ENCODE measurements at places on chromosomes 2 and 18.

- peak; percentile 77 for DNase-seq
Observed at GRCh38 chr2:74267068-74267467, 68.7 kb downstream of the MTHFD2 start.

DNA sequence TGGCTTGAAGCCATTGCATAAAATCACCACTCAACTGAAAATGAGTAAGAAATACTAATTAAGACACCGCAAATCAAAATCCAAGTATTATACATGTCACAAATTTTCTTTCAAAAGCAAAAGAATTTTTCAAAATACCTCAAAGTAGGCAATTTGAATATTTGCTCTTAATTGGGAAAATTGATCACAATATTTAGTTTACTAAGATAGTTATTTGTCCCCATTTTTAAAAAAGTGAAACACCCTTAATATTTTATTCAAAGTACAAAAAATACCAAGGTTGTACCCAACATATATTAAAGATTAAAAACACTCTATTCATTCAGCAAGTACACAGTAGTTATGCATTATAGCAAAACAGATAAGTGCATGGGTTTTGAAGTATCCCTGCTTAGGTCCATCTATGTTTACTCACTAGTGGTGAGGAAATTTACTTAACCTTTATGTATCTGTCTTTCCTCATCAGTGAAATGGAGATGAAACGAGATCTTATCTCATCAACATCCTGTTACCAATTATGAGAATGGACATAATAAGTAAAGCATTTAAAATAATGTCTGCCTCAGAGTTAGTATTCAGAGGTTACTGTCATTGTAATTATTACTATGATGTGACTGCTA, 35.1 kb downstream of the VPS54 start:
- DNase-seq = no peak

- DNase-seq = no peak
Observed at GRCh38 chr2:134402410-134402809, 148.5 kb downstream of the MGAT5 start.

- DNase-seq = no peak
Observed at GRCh38 chr2:905091-905832, 45.4 kb upstream of the SNTG2 start.

- DNase-seq = peak; percentile 12
Observed at GRCh38 chr18:46096651-46097300, 1.3 kb downstream of the ATP5F1A start.

DNA sequence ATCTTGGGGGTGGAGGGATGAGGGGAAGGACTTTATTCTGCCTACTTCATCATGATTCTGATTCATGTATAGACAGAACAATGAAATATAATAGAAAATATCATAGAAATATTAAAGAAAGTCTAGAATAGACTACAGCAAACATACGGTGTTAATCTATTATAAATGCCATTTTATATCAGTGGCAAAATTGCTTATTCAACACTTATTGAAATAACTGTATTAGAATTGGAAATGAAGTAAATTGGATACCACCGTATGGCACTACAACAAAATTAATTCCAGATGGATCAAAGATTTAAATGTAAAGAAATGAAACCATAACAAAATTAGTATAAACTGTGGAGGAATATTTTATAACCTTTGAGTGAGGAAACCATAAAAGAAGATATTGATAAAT, 213.3 kb upstream of the CTAGE1 start:
- no peak for DNase-seq

DNA sequence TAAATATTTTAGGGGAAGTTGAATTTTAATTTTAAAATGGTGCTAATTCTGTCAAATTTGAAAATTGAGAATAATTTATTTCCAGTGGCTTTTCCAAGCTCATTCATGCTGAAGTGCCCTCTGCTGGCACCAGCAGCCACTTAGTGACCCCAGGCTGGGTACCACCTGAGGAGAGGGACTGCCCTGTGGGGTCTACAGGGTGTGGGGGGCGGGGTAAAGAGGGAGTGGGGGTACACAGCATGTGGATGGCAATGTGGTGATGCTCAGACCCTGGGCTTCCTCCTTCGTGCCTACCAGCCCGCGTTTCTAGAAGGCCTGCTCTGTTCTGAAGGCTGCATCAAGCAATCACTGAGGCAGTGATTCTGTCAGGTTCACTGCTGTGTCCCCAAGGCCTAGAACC, 45.1 kb upstream of the SCLY start:
- no peak for DNase-seq

GRCh38 chr2:33526132-33526531, 49.7 kb downstream of the RASGRP3 start:
- DNase-seq = no peak

- DNase-seq = no peak
Observed at GRCh38 chr2:162560291-162560690, 216.4 kb downstream of the GCA start.

DNA sequence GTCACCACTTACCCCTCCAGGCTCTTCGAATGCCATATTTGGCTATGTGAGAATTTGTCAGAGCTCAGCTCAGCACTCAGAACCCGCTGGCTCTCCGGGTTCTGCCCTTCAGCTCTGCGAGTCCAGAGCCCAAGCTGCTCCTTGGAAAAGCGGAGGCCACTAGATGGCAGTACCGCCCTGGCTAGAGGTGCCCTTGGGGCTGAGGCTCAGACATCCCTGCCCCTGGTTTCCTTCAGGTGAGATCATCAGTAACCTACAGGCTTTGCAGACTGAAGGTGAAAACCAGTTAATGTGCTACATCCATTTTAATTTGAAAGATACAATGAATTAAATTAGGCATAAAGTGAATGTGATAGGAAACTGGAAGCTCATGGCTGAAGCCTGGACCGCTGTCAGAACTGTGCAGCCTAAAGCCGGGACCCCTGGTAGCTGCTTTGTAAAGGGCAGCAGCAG, 285.6 kb downstream of the AGAP1 start:
- peak; percentile 48 for DNase-seq

DNA sequence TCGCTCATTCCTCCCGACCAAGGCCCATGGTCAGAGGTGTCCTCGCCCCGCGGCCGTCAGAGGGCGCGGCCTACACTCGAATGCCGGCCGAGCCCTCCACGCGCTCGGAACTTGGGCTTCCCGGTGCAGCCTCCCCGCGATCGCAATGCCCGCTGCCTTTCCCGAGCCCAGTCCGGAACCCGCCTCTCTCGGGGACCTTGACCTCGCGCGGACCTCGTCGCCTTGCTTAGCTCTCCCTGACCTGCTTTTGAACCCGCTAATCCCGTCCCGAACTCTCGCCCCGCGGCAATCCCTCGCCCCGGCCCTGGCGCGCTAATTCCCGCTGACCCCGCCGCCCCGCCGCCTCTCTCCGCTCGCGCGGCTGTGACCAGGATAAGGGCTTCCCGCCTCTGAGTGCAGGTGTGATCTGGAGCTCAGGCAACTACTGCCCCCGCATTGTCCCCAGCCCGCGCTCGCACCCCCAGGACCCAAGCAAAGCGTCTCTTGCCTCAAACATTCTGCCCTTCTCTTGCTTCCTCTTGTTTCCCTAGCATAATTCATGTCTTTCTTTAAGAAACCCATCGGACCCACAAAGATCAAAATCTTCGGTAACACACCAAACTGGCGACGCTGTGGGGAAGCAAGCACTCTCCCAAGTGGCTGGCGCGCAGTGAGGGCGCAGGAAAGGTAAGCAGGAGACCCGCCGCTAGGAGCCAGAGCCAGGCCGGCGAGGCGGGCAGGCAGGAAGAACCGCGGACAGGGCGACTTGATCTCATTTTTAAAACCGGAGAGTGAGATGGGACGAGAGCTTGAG, 46.6 kb upstream of the ATP6V1B1 start:
- no peak for DNase-seq

- no peak for DNase-seq
Observed at GRCh38 chr2:11404376-11405073, 60.1 kb upstream of the ROCK2 start.

All from CD4-positive, alpha-beta T cell treated with Interleukin-10 for 1 hour (primary cell).